ENCODE measurements at places on chromosomes 13 and 19.

GRCh38 chr13:41411060-41411459, 46.3 kb upstream of the RGCC start:
- no peak for DNase-seq

- peak; percentile 56 for DNase-seq
Measured at GRCh38 chr19:18029617-18030338, 21.8 kb downstream of the ARRDC2 start.

GRCh38 chr13:97179501-97179900, 42.6 kb upstream of the MBNL2 start:
- no peak for DNase-seq

DNA sequence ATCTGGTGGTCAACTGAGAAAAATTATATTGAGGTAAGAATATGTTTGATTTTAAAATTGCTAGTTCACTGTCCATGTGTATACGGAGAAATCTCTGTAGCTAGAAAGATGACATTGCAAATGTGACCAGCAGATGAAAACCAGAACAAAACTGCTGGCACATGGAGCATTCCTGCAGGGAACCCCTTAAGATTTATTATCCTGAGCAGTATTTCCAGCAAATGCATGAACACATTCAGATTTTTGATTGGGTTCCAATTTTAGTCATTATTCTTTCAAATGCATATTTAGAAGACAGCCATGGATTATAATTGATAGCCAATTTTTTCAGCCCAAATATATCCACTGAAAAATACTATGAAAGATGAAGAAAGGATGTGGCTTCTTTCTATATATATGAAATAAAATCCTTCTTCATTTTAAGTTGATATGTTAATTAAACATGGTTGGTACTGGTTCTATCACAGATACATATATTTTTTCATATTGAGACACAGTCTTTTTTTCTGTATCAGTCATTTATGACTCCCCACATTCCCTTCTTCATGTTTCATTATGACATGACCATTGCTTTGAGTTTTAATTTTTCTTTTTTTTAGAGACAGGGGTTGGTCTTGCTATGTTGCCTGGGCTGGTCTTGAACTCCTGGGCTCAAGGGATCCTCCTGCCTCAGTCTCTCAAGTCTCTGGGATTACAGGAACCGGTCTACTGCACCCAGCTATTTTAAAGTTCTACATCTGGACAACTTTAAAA, 376.5 kb downstream of the KLF12 start:
- DNase-seq, result peak; percentile 74

DNA sequence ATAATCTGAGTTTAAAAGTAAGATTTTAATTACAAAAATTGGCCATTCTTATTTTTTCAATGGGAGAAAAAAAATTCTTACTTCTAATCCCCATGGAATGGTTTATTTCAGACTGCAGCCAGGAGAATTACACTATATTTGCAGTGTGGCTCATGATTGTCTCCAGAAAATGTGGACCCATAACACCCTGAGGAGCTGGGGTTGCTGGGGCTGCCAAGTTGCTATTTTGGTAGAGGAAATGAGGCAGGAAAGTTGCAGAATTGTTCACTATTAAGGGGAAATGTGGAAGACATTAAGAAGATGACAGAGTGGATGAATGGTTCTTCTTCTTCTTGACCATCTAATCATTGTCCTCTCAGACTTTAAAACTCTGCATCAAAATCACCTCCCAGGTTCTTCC, 4.6 kb upstream of the SCEL start:
- DNase-seq, result no peak

DNA sequence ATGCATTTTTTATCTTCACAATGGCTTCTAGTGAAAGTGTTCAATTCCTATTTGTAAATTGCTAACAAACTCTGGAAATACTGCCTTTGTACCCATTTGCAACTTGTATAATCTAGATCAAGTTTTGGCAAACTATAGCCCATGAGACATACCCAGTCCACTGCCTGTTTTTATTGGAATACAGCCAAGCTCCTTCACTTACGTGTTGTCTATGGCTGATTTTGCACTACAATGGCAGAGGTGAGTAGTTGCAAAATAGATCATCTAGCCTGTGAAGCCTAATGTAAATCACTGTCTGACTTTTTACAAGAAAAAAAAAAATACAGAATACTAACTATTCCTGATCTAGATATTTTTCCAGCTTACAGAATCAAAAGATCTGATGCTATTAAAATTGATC, 37.1 kb downstream of the DZIP1 start:
- no peak for DNase-seq

DNA sequence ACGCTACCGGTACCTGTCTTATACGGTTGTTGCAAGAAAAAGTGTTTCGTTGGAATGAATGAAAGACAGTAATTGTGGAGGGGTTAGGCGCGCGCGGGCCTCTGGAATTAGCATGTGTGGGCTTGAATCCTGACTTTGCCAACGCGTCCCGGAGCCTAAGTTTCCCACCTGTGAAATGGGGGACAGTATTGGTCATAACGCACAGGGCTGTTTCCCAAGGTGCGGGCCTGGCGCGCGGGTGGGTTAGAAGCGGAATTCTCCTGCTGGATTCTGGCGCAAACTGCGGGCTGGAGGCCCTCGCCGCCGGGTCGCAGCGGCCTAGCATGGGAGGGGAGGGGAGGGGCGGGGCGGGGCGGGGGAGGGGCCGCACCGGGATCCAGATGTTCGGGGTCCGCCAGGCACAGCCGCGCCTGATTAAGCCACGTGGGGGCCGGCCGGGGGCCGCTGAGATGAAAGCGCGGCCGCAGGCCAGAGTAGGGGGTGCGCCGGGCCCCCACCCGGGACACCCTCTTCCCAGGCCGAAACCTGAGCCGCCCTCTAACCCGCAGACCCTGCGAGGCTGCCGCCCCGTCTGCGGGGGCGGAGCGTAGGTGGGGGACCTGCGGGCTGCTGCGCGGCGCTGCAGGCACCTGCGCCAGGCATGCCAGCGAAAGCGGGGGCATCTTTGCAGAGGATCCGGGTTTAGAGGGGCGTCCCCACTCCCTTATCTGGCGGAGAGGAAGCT, 1.2 kb upstream of the TMEM59L start:
- DNase-seq, result no peak

DNA sequence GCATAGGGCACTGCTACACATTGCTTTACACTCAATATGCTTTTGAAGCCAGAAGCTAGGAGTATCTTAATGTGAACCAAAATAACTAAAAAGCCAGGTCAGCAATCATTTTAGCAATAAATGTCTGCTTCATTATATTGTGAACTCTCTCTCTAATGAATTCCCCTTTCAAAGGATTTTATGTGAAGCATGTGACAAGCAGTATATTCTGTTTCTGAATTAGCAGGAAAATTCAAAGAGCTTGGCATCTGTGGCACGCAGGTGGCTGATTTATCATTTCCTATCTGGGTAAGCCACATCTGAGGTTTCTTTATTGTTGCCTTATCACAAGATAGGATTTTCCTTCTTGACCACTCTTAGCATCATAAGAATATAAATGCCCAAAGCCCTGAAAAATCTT, 56.8 kb upstream of the KLF12 start:
- no peak for DNase-seq

DNA sequence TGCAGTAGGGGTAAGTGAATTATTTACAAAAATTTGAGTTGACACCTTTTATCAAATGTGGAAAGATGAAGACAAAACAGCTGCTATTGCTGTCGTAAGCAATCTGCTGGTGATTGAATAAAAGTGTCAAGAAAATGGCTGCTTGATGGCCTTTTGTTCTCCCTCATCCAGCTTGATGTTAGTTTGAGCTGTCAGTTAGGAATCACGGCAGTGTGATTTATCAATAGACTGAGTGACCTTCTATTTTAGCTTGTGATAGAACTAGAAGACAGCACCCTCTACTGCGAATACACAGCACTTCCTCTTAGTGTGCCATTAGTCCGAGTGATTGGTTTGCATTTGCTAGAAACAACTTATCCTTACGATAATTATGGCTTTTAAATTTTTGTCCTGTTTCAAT, 76.3 kb downstream of the MZT1 start:
- no peak for DNase-seq

DNA sequence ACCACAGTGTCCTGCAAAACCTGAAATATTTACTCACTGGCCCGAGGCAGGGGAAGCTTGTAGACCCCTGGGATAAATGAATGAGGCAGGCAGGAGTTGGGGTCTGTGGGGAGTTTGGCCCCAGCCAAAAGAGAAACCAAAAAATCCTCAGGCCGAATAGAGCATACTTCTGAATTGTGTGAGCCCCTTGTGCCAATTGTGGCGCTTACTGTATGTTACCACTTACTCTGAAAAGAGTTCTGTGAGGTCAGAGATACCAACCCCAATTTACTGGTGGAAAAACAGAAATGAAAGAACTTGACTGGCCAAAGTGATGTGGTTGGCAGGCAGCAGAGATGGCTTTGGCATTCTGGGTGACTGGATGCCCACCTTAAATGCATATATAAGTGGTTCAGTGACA, 6.9 kb downstream of the CARM1 start:
- no peak for DNase-seq

- DNase-seq, result peak; percentile 83
Measured at GRCh38 chr19:14005349-14006084, 603 bp downstream of the RFX1 start.

GRCh38 chr13:102983496-102983895, 82.7 kb downstream of the SLC10A2 start:
- peak; percentile 12 for DNase-seq

DNA sequence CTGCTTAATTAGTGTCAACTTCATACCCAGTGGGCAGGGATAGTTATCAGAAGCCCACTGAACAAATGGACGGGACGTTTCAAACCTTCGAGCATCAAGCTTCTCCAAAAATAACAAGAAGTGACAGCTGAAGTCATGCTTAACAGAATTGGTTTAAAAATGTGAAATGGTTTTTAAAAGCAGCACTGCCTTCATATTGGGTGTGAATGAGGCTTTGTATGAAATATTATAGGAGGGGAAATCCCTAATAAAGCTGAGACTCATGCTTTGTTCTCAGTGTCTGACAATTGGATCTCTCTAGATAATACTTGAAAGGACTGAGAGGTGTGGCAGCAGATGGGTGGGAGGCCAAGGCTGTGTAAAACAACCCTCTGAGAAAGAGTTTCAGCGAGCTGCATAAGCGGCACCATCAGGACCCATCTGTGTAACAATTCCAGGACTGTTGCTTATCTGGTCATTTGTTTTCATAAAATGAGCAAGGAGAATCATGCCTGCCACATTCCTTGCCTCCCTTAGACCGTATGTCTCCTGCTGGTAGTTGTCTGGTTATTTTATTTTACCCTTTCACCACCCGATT, 667.7 kb downstream of the DIAPH3 start:
- no peak for DNase-seq

GRCh38 chr19:10000171-10000826, 10.0 kb downstream of the COL5A3 start:
- DNase-seq, result peak; percentile 73

- no peak for DNase-seq
Measured at GRCh38 chr13:46097015-46097414, 7.8 kb downstream of the CPB2 start.

GRCh38 chr19:4673726-4674125, 3.6 kb upstream of the MYDGF start:
- no peak for DNase-seq

GRCh38 chr13:28684257-28684656, 25.3 kb downstream of the POMP start:
- DNase-seq, result no peak

DNA sequence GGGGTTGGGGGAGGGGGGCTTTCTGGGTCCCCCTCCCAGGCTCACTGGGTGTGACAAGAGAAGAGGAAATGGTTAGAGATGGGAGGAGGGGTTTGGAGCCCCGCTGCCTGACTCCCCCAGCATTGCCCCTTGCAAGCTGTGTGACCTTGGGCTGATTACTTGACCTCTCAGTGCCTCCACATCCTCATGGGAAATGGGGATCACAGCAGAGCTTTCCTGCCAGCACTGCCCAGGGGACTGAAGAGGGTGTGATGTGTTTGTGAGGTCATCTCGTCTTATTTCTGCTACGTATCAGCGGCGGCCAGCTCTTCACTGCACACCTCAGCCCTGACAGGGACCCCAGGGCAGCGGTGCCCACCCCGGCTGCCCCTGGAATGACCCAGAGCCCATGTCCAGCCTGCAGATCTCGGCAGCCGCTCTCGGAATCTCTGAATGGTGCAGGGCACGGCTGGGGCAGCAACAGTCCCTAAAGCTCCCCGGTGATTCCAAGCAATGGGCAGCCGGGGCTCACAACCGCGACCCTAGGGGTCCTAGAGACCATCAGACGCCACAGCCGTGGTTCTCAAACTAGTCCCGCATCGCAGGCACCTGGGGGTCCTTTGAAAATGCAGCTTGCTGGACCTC, 8.4 kb downstream of the PNMA8B start:
- no peak for DNase-seq

DNA sequence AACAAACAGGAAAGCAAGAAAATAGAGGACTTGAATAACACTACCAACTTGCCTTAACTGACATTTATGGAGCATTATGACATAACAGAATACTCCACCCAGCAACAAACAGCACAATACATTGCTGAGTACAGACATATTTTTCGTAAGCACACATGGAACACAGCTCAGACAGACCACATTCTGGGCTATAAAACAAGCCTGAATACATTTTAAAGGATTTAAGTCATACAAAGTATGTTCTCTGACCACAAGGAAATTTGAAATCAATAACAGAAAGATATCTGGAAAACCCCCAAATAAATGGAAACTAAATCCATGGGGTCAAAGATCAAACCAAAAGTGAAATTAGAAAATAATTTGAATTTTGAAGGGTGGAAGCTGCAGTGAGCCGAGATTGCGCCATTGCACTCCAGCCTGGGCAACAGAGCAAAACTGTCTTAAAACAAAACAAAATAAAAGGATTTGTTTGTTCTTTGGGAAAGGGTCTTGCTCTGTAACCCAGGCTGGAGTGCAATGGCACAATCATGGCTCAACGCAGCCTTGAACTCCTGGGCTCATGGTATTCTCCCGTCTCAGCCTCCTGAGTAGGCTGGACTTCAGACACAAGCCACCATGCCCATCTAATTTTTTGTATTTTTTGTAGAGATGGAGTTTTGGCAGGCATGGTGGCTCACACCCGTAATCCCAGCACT, 5.6 kb downstream of the ZDHHC20 start:
- DNase-seq, result peak; percentile 77

GRCh38 chr13:51501592-51502152, 48.8 kb upstream of the INTS6 start:
- peak; percentile 63 for DNase-seq

DNA sequence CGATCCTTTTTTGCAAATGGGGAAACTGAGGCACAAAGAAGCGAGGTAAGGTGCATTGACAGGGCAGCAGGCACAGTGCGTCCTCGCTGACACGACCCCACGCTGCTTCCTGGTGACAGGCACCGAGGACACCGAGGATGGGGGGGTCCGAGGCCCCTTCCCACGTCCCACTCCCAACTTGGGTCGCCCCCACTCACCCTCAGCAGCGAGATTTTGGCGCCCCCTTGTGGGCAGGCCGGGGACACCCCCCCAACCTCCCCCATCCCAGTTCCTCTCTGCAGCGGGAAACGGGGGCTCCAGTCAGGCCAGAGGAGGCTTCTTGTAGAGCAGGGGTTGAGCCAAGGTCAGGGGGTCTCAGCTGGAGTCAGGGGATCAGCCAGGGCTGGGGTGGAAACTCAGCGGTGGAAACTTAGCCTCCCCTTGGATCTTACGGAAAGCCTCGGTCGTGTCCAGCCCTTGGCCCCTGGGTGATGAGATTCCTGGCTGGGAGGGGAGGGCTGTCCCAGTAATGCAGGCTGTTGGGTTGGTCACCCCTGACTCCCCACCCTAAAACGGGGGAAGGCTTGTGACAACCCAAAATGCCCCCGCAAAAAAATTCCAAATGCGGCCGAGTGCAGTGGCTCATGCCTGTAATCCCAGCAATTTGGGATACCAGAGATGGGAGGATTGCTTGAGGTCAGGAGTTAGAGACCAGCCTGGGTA, 8.2 kb downstream of the SMIM24 start:
- DNase-seq, result no peak
